Stimulated activated naive CD4-positive, alpha-beta T cell treated with Interleukin-2 at 50 U/mL for 16 hours (primary cell): ENCODE measurements at places on chromosomes 12 and 14.
A peak's percentile ranks its signal among the peaks of the same experiment; 100 is the strongest.

- DNase-seq, result no peak
Measured at GRCh38 chr12:98587084-98587483, 6.4 kb upstream of the SLC25A3 start.

DNA sequence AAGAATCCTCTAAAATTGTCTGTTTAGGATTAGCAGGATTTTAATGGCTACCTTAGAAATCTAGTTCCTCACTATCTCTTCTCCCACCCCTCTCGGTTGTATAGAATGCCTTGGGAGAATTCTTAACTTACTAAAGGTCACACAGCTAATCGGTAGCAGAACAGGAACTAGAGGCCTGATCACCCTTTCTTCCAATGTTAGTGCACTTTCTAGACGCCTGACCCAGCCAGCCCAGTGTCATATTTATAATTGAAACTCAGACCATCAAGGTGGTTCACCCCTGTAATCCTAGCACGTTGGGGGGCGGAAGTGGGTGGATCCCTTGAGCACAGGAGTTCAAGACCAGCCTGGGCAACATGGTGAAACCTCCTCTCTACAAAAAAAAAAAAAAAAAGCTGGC, 1.7 kb downstream of the TIGAR start:
- no peak for DNase-seq

- no peak for DNase-seq
Measured at GRCh38 chr14:95140060-95140858, 17.1 kb downstream of the DICER1 start.

DNA sequence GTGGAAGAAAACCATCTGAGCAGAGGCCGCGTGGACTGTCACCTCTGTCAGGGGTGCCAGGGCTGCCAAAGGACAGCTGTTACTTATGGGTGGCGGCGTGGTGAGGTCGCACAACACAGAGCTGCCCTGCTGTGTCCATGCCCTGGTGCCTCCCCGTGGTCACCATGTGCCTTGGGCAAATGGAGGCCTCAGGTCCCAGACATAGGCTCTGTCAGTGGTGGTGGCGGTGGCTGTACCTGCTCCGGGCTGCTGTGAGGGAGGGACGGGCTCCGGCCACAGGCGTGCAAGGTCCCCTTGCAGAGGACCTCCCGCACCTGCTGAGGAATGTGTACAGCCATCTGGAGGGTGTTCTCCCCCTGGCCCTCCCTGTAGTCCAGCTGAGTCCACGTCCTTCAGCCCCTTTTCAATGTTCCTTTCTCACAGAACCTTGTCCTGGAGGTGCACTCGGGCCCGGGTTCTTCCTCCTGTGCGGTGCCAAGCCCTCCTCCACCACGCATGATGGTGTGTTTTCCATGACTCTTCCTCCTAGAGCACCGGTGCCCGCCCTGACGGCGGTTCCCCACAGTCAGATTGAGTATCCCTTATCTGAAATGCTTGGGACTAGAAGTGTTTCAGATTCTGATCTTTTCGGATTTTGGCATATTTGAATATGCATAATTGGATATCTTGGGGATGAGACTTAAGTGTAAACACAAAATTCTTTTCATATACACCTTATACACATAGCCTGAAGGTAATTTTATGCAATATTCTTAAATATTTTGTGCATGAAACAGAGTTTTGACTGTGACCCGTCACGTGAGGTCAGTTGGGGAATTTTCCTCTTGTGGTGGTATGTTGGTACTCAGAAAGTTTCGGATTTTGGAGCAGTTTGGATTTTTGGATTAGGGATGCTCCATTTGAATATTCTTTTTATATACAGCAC, 49.8 kb downstream of the TRAF3 start:
- DNase-seq, result no peak

- peak; percentile 0 for DNase-seq
Measured at GRCh38 chr12:96427269-96427729, 27.1 kb upstream of the CDK17 start.
